ENCODE measurements at places on chromosomes 11 and 22.

DNA sequence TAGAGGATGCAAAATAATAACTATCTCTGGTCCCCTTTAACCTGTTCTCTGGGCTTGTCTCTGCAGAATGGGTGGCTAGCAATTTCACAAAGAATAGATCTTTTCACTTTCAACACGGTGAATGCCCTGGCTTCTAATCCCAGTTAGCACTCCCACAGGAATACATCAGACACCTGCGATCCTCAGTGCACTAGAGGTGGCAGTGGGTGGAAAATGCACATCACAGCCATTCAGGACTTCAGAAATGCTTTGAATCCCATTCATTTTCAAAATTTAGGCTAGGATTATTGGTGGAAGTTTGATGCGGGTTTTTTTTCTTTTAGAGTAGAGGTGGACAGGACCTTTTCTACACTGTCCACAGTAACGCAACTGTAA lies 55.1 kb downstream of the OPCML start:
- no peak for DNase-seq

DNA sequence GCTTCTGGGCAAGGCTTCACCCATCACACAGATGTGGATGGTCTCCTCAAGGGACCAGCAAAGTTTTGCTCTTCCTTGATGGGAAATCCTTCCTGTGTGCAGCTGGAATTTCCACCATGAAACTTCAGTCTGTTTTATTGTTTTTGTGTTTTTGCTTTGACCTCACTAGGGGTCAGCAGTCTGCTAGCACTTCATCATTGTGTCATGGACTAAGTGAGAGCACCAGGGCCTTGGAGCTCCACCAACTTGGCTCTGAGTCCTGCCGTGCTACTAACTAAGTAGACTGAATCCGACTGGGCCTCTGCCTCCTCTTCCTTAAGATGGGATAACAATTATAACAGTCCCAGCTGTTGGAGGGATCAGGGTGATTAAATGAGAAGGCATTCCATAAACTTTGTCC lies 305.8 kb upstream of the NCAM1 start:
- no peak for DNase-seq

DNA sequence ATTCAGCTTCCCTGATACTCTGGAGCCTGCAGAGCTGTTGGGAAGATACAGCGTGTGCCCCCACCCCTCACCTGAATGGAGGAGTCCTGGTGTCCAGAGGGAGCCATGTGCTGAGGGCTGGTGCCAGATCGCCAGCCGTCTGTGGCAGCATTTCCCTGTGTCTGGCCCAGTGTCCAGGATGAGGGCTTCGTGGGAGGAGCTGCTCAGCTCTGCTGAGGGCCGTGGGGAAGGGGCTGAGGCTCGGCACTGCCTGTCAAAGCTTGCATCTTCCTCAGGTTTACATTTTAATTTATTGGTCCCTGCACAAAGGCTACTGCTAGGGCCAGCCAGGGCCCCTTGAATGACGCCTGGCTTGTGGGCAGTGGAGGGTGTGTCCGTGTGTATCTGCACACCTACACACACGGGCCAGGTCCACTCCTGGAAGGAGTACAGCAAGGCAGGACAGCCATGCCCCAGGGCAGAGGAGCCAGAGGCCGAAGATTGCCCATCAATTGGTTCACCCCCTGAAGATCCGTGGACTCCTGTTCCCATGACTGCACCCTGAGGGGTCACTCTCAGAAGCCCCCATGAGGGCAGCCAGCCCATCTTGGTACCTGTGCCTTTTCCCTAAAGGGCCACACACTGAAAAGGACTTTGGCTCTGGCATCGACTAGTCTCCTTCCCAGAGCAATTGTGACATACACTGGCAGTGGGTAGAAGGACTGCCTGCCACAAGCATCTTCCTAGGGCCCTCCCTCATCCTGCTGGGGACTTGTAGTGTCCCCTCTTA lies 107.7 kb upstream of the PARVA start:
- DNase-seq = no peak

GRCh38 chr11:106495046-106495445 lies 417.6 kb downstream of the AASDHPPT start:
- no peak for DNase-seq

DNA sequence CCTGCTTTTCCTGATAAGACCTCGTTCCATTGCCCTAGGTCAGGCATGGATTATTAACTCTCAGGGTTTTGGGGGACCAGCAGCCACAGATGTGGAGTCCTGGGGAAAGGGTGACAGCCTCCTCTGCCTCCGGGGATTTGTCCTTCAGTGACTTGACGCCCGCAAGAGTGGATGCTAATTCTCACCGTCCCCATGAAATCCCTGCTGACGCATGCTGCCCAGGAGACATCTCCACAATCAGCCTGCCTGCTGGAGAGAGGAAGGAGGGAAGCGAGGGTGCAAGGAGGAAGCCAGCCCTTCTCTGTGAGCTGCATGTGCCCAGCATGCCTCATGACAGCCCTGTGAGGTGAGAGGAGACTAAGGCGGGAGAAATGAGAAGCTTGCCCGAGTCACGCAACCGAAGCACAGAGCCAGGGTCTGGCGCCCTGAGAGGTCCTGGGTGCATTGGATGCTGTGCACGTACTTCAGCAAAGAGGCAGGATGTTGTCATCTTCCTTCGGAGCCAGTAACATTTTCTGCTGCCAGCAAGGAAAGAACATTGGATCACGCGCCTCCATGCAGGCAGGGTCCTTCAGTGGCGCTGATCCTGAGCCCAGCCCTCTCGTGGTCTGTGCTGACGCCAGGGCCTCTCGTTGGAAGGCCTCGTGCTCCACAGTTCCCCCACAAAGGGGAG lies 27.3 kb upstream of the KRTAP5-6 start:
- DNase-seq = no peak

DNA sequence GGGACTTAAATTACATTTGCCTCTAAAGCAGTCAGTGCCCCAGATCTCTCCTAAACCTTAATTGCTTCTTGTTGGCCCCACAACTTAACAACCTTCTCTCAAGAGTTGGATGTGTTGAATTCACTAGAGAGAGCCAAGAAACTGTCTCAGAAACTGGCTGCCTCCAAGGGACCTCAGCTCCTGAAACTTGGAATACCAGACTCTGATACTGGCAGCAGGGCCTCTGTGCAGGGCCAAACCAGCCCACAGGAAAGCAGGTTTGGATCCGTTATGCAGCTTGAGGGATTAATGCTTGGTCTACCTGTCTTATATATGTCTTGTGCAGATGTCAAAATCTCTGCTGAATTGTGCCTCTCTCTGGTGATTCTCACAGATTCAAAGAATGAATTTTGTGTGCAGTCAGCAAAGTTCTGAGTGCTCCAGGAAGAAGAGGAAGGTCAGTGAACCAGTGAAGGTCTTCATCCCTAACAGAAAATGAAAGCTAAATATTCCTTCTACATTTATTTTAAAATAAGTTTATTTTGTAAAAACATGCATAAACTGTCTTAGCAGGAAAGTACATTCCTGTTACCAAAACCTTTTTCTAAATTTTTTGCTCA lies 70.8 kb downstream of the LIF start:
- no peak for DNase-seq

DNA sequence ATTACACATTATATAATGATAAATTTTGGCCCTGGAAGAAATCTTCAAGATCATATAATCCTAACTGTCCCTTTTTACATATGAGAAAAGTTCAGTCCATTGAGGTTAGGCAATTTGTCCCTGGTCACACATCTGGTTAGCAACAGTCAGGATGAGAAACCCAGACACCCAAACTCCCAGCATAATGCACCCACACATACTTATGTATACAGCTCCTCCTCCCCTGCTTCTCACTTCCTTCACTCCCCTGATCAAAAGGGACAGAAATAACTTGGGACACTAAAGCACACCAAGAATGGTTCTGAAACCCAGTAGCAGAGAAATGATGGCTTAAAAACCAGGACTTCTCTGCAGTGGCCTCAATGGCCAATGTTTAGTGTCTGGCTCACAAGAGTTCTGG lies 11.1 kb downstream of the NUMA1 start:
- DNase-seq = no peak

GRCh38 chr11:5700421-5701054 lies 10.9 kb downstream of the TRIM22 start:
- no peak for DNase-seq

DNA sequence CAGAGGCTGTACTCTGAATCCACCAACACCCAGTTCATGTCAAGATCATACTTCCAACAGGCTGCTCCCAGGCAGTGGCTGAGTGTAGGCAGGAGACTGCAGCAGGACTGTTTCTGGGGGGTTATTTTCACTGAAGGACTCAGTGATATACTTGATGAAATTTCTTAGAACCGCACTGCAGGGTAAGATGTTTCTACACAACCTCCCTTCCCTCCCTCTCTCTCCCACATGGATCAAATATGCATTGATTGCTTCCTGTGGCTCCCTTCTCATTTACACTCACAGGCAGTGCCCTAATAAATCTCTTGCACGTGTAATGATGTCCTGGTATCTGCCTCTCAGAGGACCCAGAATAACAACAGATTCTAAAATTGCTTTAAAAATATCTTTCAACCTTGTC lies 251.3 kb upstream of the CCDC179 start:
- DNase-seq = no peak

GRCh38 chr11:48011798-48012391 lies 31.5 kb downstream of the PTPRJ start:
- DNase-seq = peak; percentile 68

DNA sequence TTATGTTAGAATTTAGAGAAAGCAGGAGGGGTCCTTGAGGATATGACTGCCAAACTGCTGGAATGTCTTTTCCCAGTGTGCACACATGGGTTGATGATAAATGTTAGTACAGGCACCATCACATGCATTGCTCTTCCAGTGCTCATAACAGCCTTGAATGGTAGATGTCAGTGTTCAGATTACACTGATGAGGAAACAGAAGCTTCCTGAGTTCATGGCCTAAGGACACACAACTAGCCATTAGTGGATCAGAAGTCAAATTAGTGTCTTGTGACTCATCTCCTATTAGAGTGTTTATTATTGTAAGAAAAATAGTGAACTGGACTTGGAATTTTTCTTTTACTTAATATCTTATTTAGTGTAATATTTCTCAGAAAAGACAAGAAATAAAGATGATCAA lies 241.5 kb downstream of the DDX10 start:
- DNase-seq = no peak

DNA sequence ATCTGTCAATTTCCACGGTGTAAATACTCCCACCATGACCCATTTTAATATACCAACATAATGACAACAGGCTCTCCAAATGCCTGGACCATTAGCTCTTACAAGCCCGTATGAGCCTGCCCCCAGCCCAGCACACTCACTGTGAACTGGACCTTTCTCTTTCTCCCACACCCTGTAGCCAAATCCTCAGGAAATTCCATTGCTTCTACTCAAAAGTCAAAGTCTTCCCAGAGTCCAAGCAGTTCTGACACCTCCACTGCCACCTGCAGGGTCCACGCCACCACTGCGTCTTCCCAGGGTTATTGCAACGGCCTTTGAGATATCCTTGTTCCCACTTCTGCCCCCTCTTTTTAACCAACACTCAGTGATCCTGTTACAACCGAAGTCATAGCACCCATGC lies 110.1 kb upstream of the ASPHD2 start:
- no peak for DNase-seq

DNA sequence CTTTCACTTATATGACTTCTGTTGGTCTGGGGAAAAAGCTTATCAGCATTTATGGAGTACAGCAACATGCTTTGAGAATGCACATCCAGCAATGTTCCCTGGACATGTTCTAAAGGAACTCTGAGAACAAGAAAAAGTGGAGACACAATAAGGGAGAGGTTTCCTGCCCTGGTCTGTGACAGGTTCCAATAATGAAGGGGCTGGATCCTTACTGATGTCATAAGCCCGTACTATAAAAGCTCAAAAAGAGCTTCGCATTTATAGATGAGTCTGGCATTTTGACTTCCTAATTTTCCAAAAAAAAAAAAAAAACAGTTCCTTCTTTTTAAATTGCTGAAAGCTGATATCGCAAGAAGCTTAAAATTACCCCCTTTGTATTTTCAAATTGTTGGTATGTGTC lies 129.1 kb downstream of the MPPED2 start:
- no peak for DNase-seq

GRCh38 chr11:110908401-110909105 lies 196.3 kb upstream of the ARHGAP20 start:
- DNase-seq = no peak
